ENCODE measurements at places on chromosomes 2 and 18.
A peak's percentile ranks its signal among the peaks of the same experiment; 100 is the strongest.

- peak; percentile 24 for DNase-seq
Measured at GRCh38 chr2:39724828-39725144, 54.3 kb downstream of the THUMPD2 start.

GRCh38 chr2:167100506-167100905, 212.2 kb downstream of the XIRP2 start:
- peak; percentile 20 for DNase-seq

GRCh38 chr2:233331536-233331935, 22.8 kb upstream of the DGKD start:
- no peak for DNase-seq

DNA sequence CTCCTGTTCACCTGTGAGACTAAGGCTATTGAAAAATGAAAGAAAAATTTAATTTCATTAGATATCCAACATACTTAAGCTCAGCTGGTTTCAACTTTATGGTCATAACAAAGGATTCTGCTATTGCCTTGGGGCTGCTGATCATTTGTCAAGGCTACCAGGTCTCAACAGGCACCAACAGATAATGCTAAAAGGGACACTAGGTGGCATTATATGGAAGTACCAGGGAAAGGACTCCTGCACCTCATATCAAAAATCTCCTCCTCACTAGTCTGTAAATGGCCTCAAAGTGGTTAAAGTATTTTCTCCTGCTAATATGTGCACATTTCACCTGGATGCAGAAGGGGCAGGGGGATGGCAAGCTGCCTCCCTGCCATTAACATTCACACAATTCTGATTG, 167.9 kb upstream of the REG3A start:
- no peak for DNase-seq

DNA sequence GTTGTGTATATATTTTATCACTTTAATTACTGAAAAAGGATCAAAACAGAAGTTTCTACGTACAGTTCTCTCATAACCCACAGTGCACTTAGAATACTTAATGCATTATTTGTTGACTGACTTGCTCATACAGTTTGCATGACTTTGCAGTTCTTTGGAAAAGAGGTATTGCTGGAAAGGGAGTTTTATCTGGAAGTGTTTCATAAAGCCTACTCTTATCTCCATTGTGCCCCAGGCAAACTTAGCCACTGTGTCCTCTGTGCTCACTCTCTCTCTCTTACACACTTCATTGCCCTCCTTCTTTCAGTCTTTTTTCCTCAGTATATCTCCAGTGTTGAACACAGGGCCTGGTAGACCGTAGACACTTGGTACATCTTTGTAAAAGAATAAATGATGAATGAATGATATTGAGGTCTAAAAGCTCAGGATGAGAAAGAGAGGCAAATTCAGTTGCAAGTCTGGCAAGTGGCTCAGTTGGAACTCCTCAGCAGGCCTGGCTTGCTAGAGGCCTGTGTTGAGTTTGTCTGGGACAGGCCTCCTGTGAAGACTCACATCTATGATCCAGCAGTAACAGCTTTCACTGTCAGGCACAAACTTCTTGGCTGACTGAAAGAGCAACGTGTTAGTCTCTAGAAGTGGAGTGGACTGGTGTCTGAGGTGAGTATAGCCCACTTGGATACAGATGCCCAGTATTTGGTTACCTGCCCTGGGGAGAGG, 56.1 kb downstream of the SETBP1 start:
- no peak for DNase-seq

DNA sequence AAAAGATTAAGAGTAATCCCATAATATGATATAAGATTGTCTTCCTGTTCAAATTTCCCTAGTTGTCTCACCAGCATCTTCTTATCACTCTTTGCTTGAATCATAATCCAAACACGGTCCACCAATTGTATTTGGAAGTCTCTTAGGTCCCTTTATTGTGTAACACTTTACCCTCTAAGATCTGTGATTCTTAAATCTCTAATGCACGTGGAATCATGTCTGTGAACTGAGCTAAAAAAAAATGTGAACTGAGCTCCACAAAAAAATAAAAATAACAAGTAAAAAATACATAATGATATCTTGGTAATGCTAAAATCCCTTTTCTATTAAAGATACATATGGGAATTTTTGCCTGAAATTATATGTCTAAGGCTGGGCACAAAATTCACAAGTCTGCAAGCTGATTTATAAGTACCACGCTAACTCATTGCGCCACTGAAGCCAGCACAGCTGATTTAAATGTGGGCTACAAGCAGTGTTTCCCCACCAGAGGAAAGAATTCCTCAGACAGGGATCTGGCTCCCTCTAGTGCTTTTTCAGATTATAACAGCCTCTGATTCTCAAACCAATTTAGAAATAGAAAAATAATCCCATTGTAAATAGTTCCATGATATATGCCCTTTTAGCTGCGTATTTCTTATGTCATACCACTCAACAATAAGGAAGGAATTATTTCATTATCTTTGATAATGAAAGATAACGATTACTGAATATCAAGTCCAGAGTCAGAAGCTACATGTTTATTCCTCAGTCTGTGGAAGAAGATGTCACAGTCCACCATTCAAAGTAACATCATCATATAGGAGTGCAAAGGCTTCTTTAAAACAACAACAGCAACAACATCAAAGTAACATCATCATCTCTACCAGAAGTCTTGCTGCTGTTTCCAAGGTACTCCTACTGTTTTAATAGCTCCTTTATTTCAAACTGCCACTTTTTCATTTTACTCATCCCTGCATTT, 22.9 kb downstream of the RBM43 start:
- DNase-seq, result peak; percentile 88

GRCh38 chr2:152407204-152407721, 72.3 kb downstream of the FMNL2 start:
- DNase-seq, result peak; percentile 51

DNA sequence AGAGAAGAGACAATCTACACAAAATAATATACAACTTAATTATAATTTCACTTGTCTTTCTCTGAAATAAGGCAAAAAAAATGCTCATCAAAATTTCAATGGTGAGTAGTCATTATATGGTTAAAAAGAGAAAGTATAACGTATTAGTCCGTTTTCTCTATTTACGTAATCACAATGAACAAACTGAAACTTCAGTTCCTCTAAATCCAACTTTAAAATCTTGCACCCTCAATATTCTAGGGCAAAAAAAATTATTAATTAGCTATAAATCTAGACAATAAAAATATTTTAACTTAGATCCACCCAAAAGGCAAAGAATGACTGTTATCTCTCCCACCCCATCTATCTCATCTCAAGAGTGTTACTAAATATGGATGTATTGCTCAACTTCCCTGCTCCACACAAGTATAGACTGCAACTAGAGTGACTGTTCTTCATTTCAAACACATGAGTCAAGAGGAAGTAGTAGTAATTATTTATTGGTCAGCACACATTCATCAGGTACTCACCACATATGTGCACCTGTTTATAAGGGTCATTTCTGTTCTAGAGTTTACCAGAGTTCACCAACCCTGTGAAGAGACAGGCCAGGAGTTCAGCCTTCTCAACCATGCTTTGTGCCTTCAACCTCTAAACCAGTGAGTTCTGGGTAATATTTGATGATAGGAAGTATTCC, 36.4 kb downstream of the STK39 start:
- DNase-seq, result peak; percentile 91

DNA sequence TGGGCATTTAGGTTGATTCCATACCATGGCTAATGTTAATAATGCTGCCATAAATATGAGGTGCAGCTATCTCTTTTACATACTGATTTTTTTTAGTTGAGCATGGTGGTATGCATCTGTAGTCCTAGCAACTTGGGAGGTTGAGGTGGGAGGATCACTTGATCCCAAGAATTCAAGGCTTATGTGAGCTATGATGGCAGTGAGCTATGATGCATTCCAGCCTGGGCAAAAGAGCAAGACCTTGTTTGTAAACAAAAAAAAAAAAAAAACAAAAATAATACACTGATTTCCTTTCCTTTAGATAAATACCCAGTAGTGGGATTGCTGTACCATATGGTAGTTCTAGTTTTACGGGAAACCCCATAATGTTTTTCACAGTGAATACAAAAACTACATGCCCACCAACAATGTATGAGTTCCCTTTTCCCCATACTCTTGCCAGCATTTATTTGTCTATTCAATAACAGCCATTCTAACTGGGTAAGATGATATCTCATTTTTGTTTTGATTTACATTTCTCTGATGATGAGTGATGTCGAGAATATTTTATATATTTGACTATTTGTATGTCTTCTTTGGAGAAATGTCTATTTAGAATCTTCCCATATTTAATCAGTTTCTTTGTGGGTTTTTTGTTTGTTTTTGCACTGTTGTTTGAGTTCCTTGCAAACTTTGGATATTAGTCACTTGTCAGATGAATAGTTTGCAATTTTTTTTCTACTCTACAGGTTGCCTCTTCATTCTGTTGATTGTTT, 281.0 kb upstream of the KYNU start:
- no peak for DNase-seq

DNA sequence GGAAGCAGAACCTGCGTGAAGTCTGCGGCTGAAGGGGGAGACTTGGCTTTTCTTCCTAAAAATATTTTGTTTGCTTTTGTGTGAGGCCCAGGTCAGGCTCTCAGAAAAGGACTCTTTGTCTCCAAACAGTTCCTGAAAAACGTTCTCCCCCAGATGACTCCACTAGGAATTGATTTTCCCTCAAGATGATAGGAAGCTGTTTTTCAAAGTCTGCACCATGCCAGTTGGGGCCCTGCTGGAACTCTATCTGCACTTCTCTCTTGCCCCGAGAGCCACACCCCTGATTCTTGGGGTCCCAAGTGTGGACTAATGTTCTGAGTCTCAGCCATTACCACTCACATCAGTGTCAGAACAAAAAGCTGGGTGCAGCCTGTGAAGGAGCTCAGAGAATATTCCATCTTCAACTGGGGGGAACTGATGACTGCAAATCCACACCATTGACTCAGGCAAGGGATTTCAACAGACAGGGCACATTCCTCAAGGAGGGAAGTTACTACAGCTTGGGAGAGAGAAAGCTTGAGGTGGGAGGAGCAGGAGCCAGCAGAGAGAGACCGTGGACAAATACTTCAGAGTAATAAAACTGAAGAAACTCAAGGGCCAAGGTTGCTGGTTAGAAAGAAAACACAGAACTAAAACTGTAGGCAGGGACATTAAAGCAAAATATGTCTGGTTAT, 768.3 kb downstream of the RNF144A start:
- peak; percentile 60 for DNase-seq

DNA sequence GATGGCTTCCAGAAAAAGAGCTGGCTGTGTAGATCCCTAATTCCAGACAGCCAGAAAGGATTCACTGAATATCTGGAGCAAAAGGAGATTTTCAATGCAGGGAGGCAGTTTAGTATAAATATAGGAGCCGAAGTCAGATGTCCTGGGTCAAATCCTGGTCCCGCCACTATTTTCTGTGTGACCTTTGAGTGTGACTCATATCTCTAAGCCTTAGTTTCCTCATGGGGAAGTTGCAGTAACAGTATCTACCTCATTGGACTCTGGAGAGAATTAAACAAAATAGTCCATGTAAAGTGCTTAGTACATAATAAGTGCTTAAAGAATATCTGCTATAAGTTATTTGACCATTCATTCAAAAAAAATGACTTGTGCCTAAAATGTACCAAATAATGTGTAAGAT, 52.1 kb upstream of the ITGA6 start:
- DNase-seq, result peak; percentile 2

- no peak for DNase-seq
Measured at GRCh38 chr2:168757223-168757622, 45.2 kb upstream of the NOSTRIN start.

DNA sequence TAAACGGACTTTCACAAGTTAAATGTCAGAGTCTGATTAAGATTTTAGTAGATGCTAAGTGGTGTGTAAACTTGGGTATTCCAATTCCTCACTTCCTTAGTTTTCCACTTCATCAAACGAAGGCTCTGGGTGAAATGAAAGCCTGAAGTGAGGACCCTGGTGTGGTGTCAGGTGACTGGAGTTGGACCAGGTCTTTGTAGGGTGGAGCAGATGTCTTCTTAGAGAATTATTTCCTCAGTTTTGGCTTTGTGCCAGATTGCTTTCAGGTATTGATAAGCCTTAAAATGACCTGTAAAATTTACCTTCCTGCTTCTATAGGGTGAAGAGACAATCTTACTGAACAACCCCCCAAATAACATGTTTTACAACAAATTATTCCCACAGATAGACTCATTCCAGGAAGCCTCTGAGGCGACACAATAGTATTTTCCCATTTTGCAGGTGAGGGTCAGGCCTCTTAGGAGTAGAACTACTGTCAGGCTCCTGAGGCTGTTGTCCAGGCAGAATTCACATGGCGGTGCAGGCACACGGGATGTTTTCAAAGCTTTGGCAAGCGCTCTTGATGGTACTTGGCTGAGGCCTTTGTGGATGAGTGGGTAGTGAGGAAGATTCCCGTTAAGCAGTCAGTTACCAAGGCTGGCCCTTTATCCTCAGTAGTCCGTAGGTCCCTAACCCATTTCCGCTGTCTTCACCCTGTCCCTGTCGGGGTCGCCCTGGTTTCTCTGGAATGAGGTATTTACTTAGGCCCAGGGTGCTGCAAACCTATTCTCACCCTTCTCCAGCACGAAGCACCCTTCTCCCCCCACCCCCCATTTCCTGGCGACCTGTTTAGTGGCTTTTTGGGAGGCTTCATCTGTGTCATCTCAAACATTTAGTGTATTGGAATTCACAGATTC, 6.6 kb downstream of the RPS7 start:
- no peak for DNase-seq

DNA sequence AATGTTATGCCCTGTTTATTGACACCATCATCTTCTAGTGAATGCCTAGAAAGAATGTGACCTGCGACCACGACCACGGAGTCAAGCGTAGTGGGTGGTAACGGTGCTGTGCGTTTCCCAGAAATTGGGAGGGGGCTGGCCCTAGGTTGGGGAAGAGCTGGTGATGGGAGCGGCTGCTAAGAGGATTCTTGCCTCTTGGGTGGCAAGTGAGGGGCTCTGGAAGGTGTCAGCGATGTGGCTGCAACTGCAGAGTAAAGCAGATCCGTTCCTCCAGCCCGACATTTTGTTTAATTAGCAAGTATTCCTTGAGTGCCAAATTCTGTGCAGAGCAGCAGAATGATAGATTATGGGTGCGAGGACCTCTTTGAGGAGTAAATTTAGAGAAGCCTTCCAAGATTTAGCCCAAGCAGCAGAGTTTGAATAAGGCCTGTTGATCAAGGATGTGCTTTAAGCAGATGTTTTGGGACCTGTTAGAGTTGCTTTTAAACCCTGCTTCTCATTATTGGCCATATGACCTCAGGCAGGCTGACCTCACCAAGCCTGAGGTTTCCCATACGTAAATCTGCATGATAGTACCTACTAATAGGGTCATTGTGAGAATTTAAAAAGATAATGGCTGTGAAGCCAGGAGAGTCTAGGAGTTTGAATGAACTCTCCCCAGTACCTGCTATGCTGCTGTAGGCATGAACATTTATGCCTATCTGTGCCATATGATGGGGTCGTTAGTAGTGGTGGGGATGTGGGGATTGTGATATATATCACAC, 287.7 kb downstream of the PTGR3 start:
- DNase-seq, result no peak

DNA sequence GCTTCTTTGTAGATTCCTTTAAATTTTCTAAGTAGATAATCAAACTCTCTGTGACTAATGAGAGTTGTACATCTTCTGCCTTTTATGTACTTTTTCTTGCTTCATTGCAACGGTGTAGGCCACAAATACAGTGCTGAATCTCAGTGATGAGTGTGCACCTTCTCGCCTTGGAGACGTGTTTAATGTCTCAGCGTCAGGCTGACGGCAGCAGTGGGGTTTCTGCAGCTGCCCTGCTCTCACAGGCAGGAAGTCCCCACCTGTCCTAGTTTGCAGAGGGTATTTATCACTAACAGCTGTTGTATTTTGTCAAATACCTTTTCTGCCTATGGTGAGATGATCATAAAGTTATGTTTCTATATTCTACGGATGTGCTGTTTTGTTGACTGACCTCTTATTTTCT, 13.3 kb downstream of the AGXT start:
- no peak for DNase-seq

Measured in fibroblast of mammary gland (primary cell).